Sciatic nerve (tissue), 2 donors: ENCODE measurements at places on chromosomes 3 and 15.

- DNase-seq, result no peak
These were observed 26.1 kb downstream of the POMGNT2 start for GRCh38 chr3:43079536-43080332.

DNA sequence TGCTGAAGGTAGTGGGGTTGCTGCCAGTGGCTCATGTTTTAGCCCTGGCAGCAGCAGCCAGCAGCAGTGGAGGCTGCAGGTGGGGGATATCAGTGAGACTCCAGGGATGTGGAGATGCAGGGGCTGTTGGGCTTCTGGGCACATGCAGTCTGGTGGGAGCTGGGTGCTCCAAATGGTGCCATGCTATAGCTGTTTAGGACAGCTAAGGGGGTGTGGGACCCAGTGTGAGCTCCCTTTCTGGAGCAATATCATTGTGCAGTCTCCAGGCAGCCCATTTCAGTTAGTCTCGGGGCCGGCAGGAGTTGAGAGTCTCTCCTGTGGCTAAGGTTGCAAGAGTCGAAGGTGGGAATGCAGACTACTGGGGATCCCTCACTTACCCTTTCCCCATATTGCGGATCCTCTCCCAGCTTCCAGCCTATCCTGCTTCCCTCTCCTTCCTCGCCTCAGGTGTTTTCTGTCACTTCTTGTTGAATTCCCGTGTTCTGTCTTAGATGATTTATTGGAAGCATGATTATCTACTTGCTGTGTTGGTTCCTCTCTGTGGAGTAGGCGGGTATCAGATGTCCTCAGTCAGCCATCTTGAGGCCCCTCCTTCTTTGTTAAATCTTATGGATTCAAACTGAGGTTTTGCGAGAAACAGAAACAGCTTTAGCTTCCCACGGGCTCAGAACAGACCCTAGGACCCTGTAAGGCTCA is 112.0 kb downstream of the FAM43A start:
- DNase-seq, result no peak

DNA sequence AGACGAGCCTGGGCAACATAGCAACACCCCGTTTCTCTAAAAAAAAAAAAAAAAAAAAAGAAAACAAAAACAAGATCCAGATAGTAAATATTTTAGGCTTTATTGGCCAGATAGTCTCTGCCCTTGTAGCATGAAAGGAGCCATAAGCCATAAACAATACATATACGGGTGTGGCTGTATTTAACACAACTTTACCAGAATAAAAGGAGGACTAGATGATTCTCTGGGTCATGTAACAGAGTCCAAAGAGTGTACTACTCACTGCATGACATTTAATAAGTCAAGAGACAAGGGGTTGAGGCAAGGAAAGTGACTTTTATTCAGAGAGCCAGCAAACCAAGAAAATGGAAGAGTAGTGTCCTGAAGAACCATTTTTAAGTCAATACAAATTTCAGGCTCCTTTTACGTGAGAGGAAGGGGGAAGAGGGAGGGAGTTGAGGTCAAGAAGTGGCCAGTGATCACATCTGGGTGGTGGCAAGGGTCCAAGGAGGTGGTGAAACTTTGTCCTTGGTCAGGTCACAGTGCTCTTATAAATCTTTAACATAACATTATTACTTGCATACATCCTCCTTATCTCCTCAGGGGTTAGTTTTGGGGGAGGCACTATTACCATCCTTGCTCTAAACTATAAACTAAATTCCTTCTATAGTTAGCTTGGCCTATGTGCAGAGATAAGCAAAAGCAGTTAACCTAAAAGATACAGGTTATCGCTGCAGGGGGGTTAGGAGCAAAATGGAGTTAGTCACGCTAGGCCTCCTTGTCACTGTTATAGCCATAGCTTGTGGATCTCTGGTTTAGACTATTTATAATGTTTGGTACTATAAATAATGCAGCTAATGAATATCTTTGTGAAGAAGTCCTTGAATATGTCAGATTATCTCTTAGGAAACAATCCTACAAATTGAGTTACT is 46.1 kb downstream of the METTL6 start:
- no peak for DNase-seq

DNA sequence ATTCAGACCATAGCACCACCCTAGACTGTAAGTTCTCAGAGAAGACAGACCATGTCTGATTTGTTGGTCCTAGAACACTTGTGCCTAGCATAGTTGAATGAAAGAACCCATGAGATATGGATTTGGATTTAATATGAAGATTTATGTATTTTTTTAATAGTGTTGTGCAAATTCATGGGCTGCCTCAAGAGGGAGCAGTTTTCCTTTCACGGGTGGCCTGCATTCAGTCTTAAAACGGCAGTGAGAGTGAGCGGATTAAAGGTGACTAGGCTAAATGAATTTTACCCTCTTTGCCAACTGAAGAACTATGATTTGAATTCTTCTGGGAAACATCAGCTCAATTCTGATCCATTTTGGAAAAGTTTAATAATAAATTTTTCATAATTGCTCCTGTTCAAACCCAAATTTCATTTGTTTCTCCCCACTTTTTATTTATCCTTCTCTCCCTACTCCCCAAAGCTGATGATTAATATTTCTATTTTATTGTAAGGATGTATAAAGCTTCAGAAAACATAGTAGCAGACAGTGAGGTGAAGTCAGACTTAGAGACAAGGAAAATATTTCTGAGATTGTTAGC is 67.3 kb downstream of the MORC1 start:
- DNase-seq, result no peak

GRCh38 chr3:185981621-185982020 is 43.8 kb upstream of the TRA2B start:
- no peak for DNase-seq

DNA sequence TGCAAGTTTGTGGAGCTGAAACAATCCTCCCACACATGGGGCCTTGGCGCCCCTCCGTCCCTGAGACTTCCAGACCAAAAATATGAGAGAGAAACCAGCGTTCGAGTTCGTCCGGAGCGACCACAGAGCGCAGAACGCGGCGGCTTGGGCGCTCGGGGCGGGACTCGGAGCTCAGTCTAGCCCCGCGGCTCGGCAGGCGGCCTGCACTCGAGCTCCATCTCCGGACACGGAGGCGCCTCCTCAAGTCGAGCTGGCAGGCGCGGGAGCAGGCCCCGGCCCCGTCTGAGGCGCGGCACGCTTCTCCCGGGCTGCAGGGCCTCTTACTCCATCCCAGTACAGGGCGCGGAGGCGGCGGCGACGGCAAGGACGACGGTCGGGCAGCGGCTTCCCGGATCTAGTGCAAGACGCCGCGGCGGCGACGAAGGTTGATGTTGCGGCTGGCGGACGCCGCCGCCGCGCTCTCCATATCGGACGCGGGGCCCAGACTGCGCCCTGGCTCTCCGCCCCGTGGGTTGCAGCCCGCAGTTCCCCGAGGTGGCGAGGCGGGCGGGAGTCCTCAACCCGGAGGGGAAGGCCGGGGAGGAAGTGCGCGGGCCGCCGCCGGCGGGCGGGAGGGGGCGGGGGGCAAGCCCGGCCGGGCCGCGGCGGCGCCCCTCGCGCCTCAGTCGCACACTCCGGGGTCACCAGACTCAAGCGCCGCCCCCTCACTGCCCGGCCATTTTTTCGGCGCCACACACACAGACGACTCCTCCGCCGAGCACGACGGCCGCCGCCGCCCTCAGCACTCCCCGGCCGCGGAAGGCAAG is 674 bp downstream of the MSL2 start:
- DNase-seq, result peak; percentile 90

DNA sequence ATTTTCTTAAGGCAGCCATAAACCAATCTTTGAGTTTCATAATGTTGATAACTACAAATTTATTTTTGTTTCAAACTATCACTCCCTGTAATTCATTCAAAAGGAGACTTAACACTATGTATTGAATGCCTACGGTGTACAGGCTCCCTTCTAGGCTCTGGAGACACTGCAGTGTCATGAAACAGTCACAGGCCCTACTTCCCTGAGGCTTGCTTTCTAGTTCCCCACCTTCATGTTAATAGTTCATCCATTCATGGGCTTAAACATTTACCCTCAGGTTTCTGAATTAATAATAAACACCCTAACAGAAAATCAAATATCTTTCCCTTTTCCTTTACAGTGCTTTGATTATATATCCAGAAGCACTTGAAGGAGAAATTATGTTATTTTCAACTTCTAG is 168.7 kb downstream of the CHL1 start:
- no peak for DNase-seq

GRCh38 chr15:49041426-49041825 is 4.8 kb downstream of the SECISBP2L start:
- DNase-seq, result no peak

DNA sequence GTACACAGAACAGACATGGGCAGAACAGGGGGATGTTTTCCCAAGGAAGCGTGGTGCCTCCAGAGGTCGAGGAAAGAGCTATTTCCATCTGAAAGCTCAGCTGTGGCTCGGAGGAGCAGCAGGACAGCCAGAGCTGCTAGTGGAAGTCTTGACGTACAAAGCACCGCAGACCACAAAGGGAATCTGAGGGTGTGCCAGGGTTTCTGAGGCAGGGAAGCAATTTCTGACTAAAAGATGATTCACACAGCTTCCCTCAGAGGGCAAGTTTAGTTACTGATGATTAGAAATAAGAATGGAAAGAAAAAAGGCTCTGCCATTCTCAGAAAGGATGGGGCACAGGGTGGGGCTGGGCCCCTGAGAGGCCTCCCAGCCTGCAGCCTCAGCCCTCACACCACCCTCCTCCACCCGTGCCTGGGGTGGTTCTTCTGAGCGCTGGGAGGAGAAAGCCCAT is 45.8 kb upstream of the SEC13 start:
- DNase-seq, result no peak

GRCh38 chr15:88695691-88696251 is 57.0 kb downstream of the ISG20 start:
- DNase-seq, result no peak

DNA sequence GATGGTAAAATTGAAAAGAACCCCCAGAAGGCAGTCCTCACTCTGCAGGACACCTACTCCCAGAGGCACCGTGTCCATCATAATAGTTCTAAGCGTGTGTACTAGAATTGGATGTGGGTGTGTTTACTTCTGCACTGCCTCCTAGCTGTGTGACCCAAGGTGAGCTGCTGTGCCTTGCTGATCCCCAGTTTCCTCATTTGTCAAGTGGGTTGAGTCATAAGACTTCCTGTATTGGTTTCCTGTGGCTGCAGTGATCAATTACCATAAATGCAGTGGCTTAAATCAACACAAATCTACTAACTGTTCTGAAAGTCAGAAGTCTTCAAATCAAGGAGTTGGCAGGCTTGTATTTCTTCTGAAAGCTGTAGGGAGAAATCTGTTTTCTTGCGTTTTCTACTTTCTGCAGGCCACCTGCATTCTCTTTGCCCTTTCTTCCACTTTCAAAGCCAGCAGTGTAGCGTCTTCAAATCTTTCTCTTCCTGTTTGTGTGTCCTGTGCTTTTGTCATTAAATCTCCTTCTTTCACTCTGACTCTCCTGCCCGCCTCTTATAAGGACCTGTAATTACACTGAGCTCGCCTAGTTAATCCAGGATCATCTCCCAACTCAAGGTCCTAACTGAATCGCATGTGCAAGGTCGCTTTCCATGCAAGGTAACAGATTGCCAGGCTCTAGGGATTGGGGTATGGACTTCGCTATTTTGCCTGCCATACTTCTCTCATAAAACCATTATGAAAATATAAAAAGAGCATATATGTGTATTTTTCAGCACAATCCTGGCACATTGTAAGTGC is 59.0 kb downstream of the RORA start:
- DNase-seq, result no peak

DNA sequence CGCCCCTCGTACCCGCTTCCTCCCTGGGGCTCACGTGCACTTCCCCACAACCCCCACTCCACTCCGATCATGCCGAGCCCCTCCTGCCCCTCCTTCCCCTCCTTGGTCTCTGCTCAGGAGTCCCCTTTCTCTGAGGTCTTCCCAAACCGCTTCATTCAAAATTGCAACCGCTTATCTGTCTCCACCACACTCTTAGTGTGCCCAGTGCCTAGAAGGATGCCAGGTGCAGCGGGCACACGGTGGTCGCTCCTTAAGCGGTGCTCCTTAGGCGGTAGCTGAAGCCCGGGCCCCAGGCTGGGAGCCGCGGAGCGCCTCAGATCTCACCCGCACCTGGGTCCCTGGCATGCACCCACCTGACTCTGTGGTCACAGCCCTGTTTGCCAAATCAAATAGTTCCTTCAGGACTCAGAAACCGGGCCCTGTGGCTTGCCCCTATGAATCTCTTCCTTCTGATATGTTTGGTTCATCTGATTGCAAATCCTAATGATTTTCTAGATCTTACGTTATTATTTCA is 524.5 kb downstream of the OCA2 start:
- DNase-seq, result no peak

DNA sequence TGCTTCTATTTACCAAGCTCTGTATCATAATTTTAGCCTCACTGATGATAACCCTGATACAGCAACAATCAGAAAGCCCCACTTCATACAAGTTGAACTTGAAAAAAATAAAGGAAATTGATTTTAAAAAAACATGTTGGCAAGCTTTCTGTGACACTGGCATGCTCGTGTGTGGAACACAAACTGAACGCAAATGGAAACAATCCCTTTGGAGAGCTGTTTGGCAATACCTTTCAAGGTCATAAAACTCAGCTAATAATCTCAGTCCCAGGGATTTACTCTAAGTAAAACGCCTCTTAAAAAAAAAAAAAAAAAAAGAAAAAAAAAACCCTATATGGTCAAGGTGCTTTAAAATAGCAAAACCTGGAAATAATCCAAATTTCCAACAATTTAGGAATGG is 166.7 kb upstream of the BCL6 start:
- DNase-seq, result no peak

- DNase-seq, result no peak
These were observed 49.2 kb downstream of the PARP15 start for GRCh38 chr3:122626515-122627180.

- DNase-seq, result no peak
These were observed 217.5 kb downstream of the RAP2B start for GRCh38 chr3:153379516-153379915.
